Daoy (cell line): ENCODE measurements at places on chromosomes 3 and 15. TPM values are rescaled to one million over a fixed set of nuclear protein-coding genes. Genes with fewer than 3 reads are reported as not detected.
A peak's percentile ranks its signal among the peaks of the same experiment; 100 is the strongest.

GRCh38 chr15:25407950-25408349 is 30.9 kb downstream of the UBE3A start:
- DNase-seq, result no peak

DNA sequence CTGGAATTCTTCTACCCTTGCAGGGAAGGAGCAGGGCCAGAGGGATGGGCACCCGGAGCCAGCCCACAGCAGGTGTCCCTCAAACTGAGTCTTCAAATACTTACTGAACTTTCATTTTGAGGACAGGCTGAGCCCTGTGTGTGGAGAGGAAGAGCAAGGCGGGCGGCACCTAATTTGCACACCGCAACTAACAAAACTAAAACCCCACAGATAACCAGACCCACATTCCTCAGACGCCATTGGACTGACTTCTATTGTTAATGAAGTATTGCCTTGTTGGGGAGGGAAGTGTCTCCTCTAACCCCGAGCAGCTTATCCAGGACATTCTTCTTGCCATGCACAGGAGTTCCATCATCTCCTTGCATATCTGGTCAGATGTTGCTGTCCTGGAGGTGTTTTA is 105.2 kb upstream of the NR2E3 start:
- peak; percentile 39 for DNase-seq

GRCh38 chr15:68424754-68425390 is 7.1 kb downstream of the ITGA11 start:
- DNase-seq, result no peak

The RRP9 gene
- 69.3 and 71.7 TPM in 2 replicates for total RNA-seq

- DNase-seq, result no peak
Observed at GRCh38 chr3:178054471-178054870, 481.8 kb upstream of the KCNMB2 start.

DNA sequence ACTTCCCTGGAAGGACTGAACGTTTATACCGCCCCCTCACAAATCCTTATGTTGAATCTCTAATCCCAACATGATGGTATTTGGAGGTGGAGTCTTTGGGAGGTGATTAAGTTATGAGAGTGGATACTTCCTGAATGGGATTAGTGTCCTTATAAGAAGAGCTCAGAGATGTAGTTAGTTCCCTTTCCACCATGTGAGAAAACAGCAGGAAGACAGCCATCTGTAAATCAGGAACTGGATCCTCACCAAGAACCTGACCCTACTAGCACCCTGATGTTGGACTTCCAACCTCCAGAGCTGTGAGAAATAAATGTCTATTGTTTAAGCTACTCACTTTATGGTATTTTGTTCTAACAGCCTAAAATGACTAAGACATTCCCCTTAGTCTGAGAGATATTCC is 33.3 kb upstream of the SACM1L start:
- DNase-seq, result no peak

DNA sequence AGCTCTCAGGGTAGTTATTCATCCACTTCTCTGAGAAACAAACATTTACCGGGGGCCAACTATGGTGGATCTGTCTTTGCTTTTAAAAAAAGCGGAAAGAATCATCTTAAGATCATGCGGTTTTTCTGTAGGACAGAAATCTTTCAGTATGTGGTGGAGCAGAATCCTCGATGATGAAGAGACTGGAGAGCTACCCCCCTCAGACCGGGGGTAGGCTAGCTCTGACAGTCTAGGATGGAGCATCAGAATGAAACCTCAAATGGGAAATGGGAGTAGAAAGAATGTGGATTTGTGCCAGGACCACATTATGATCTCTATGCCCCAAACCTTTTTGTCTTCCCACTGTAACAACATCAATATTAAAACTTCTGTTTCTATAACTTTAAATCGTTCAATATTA is 30.3 kb downstream of the TPRG1 start:
- no peak for DNase-seq

GRCh38 chr3:40237889-40238571 is 71.5 kb upstream of the EIF1B start:
- DNase-seq, result no peak

DNA sequence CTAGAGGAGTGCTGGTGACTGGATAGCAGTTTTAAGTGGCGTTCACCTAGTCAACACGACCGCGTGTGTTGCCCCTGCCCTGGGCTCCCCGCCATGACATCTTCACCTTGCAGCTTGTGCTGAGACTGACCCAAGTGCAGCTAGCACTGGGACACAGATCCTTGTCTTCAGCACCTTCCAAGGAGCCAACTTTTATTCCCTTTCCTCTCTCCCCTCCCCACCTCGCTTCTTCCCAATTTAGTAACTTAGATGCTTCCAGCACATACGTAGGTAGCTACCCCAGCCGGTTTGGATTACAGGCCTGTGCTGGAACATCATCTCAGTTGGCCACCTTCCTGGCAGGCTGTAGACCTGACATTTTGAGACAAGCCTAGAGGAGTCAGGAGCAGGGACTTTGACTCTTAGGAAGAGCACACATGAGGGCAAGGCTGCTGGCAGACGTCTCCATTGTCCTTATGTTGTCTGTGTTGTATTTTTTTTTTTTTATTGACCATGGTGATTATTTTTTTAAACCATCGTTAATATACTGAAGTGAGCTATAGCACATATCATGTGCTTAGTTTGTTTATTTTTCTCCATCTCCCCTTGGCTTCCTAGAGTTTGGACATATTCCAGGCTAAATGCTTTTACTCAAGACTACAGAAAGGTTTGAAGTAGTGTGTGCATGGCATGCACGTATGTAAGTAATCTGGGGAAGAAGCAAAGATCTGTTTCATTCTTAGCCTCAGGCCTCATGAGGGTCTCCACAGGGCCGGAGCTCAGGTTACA is 61.1 kb downstream of the AAGAB start:
- DNase-seq, result peak; percentile 7

DNA sequence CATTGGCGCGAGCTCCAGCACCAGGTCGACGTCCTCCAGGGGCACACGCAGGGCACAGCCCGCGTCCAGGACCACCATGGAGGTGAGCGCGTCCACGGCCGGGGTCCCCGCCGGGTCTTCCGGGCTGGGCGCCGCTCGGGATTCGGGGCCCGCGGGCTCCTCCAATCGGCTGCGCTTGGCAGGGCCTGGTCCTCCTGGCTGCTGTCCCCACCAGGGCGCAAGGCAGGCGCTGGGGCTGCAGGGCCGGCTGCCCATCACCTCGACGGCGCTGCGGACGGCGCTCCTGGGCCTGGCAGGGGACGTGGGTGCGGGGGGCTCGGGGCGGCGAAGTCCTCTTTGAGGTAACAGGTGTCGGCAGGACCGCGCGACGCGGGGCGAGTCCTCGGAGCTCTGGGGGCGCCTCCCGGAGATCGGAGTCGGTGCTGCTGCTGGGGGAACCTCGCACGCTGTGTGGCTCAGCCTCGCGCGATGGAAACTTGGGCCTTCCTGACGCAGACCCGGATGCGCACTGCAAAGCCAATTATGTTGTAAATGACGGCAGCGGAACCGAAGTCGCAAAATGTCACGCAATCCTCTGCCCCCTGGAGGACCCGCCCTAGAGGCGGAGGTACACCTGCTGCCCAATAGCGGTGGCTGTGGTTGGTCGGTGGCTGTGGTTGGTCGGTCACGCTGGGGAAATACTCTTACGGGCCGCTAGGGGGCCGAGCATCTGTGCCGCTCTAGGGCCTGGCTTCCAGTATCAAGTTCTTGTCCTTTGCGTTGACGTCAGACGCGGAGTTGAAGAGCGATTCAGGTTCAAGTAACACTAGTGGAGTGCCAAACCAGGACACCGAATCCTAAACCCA is at the start of gene PRR23C:
PRR23C (minus strand) TSS at position 527 of the 845 bp plus-strand sequence; CDS start at position 255, 272 bp downstream.
- DNase-seq, result no peak

DNA sequence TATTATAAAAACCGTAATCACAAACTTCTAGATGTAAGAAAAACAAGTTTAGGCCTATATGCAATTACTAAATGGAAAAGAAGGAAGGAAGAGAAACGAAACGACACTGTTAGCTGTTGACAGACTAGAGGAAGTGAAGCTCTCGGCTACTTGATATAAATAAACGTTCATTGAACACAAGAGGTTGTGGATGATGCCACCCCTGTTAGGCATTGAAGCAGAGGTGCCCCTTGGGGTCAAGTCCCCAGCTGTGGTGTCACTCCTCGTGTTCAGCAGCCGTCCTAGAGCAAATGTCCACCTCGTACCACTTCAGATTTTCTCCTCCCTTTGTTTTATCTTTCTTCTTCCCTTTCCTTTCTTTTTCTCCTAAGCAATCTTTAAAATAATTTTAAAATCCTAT is 146.5 kb upstream of the UBE2E1 start:
- no peak for DNase-seq

GRCh38 chr15:89175617-89176191 is 45.7 kb downstream of the RLBP1 start:
- DNase-seq, result no peak

DNA sequence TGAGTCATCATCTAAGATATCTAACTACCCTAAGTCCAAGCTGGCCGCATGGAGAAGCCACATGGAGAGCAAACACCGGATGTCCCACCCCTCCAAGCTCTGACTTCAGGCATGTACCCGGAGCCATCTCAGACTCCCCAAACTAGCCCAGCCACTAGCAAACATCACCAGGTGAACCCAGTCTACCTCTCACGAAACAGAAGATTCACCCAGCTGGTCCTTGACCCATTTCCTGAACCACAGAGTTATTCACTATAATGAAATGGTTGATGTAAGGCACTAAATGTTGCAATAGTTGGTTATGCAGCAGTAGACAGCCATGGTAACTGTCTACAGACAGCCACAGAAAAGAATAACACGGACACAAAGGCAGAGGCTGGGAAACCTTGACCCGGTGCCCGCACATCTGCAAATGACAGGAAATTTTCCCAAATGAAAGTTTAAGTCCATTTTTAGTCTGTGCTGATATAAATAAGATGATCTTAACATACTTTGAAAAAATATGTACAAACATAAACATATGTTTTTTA is 265.5 kb upstream of the ATP10A start:
- DNase-seq, result peak; percentile 48

DNA sequence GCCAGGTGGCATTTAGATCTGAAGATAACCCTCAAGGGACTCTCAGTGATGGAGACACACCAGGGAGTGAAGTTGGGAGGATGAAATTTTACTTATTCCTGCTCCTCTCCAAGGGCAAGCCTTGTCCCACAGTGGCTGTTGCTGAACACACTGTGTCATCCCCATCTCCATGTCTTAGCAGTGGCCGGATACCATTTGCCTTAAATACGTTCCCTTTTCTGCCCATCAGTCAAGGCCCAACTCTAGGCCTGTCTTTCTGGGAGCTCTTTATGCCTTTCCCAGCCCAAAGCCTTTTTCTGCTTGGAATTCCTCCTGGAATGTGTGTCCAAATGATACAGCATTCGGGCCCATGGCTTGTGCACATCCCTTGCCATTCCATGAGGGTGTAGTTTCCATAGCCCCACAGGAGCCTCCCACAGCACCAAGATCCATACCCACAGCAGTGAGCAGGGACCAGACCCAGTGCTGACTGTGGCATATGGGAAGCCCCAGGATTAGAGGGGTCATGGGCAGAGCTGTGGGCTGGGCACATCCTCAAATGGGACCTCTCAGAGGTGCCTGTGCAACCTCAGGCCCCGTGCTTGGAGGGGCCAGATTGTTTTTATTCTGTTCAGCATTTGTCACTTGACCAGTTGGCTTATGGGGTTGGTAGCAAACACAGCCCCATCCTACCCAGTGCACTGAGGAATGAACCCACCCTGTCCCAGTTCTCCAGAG is 63.7 kb upstream of the PRR23C start:
- no peak for DNase-seq

The ROBO1 gene
- total RNA-seq, result 17.8 and 19.5 TPM in 2 replicates
